Adrenal gland (tissue), 19 donors: ENCODE measurements at places on chromosomes 11 and 22. TPM values are rescaled to one million over a fixed set of nuclear protein-coding genes. Genes with fewer than 3 reads are reported as not detected.

Gene MAPK8IP1
- 14.5 TPM for polyA plus RNA-seq

DNA sequence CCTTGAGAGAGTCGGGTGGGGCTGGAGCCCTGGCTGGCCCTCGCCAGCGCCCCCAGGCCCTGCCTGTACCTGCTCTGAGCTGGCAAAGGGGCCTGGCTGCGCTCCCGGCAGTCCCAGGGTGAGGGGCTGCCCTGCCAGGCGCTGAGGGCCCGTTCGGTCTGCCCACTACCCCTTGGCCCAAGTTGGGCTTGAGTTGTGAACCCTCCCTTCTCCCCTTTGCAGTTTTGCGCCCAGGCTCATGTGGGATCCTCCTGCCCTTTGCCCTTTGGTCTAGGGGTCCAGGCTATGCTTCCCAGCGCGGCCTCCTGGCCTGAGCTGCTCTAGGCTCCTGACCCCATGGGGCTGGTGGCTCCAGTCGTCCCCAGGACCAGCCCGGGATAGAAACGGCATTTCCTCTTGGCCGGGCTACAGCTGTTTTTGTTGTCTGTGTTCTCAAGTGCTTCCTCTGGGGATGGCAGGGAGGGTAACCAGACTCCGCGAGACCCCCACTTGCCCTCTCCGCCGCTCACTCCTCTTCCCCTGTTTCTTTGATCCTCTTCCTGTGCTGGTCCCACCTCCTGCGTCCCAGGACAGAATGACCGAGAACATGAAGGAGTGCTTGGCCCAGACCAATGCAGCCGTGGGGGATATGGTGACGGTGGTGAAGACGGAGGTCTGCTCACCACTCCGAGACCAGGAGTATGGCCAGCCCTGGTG lies 34.9 kb downstream of the PRDM11 start:
- no peak for DNase-seq

Gene EIF4ENIF1
- polyA plus RNA-seq: 29.3 TPM

Gene OR52I1
- not detected for polyA plus RNA-seq

DNA sequence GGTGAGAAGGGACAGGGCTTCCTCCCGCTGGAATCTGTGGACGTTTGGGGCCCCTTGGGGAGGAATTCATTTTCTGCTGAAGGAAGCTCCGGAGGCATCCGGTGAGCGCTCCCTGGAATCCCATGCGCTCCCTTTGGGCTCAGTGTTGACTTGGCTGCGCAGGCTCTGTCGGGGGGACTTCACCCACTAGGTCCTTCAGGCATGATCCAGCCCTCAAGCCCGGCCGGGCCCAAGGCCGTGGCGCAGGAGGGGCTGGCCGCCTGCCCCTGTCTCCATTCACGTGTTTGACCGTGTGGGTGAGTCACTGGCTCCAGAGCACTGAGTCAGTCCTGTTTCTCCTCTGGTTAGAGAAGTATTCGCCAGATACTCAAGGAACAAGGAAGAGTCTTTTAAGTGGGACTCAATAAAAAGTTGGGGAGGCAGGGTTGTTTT lies 1.4 kb downstream of the CTTN start:
- peak; percentile 96 for DNase-seq

DNA sequence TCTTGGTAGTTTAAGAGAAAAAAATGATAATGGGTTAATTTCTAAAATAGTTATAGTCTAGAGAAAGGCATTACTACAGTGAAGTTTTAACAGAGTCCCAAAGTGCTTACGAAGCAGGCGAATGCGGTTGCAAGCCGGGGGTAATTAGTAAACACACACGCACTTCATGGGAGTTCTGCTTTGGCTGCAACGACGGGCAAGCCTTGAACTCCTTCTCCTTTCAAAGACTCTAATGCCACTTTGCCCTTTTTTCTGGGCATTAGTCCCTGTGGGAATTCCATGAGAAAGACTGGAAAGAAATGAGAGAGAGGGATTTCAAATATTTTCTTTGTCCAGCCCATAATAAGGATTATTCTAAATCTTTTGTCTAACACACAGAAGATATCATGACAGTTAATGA lies 66.1 kb downstream of the TENM4 start:
- no peak for DNase-seq

DNA sequence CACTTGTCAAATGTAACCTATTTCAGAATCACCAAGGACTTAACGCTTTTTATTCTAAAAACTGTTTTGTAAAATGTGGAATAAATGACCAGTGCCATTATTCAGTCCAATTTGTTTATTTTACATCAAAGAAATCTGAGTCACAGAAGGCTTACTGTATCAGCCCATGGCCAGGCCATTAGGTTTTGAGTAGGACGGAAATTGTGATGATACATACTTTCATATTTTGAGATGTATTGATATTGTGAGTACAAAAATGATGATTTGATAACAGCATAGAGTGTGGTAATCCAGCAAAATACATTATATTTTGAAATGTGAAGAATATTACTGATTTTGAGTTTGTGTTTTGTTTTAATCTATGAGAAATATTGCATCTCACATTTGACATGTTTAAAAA lies 81.1 kb downstream of the PIWIL3 start:
- no peak for DNase-seq

GRCh38 chr11:3219281-3219892 lies 774 bp upstream of the MRGPRG start:
- no peak for DNase-seq

Gene LGR4
- 7.3 TPM for polyA plus RNA-seq

- no peak for DNase-seq
These were observed 21.5 kb upstream of the CBX7 start for GRCh38 chr22:39173787-39174497.

GRCh38 chr11:66749091-66749490 lies 20.1 kb upstream of the SPTBN2 start:
- no peak for DNase-seq

DNA sequence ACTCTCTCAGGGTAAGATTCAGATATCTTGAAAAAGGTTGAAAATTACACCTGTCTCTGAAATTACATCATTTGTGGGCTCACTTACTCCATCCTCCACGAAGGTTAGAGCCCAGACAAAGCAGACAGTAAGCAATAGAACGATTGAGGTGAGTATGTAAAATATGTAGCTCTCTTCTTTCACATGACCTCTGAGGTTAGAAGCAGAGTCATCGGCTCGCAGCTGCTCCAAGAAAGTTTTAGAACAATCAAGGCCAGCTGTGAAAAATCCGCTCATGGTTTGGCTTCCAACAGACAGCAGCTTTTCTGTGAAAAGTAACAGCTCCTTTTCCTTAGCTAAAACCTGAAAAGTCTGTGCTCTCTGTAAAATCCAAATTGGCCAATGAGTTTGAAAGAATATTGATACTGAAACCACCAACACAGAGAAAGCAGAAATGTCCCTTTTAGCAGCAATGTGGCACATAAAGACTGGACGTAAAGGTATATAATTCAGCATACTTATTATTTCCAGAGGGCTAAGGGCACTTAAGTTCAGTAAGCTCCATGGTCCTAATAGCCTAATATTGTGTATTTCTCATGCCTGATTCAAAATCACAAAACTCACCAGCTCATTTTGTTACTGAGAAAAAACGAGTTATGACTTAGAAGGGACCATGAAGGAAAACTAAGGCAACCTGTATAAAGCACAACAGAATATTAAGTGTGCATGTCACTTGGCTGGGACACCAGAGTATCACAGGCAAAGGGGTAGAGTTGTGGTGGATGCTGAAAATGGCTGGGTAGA lies 78.2 kb downstream of the FAM76B start:
- no peak for DNase-seq

Gene OR56A1
- polyA plus RNA-seq: not detected

- DNase-seq: no peak
These were observed 158.2 kb upstream of the ZBED5 start for GRCh38 chr11:11016068-11016467.

DNA sequence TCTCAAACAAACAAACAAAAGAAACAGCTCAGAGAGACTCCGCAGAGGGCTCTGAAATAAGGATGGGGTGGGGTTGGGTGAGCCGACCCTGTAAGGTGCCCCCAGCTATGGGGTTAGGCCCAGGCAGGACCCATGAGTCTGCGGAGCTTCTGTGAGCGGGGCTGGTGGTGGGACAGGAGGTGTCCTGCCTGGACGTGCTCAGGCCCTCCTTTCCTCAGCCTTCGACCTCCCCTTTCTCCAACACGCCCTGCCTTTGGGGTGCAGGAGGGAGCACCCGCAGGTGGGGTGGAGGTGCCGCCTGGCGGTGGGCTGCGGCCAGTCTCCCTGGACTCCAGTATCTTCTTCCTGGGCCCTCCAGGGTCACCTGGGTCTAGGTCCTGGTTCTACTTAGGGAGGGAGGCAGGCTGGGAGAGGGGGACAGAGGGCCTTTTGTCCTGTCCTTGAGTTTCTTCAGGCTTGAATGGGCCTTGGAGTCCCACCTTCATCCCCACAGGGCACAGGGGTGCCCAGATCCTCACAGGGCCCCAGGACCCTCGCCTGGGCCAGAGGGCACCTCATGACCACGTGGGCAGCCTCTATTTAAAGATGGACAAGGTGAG lies 12.3 kb downstream of the PRR33 start:
- DNase-seq: no peak

DNA sequence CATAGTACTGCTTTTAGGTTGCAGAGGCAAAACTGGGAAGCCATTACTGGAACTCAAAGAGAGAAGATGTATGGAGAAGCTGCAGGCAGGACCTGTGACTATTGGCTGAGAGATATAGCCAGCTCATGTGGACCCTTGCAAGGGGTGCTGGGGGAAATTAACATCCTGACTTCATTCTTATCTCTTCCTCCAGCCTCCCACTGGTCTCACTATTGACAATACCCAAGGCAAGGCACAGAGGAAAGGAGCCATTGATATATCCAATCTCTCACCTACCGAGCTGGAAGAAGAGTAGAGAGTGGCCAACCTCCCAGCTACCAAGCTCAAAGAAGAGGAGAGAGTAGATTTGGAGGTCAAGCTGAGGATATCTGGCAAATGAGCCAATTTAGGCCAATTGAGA lies 36.8 kb upstream of the ZBED5 start:
- DNase-seq: no peak

Gene OR2AG2
- not detected for polyA plus RNA-seq

- DNase-seq: no peak
These were observed 54.1 kb downstream of the MYH9 start for GRCh38 chr22:36333644-36334043.

- DNase-seq: peak; percentile 65
These were observed 171.9 kb downstream of the SHANK2 start for GRCh38 chr11:71080239-71081097.

GRCh38 chr11:126874276-126874675 lies 126.3 kb downstream of the KIRREL3 start:
- DNase-seq: no peak
